ENCODE measurements at places on chromosomes 3 and 15. TPM values are rescaled to one million over a fixed set of nuclear protein-coding genes. Genes with fewer than 3 reads are reported as not detected.

The CHRM5 gene
- total RNA-seq: not detected

The PRRT3 gene
- total RNA-seq: 1.2 TPM

The BFSP2 gene
- not detected for total RNA-seq

The C3orf22 gene
- not detected for total RNA-seq

The GOLGA6L10 gene
- 3.3 TPM for total RNA-seq

The CD200 gene
- 12.2 TPM for total RNA-seq

The MUC4 gene
- total RNA-seq: 0.30 TPM

The ADGRG7 gene
- total RNA-seq: 0.10 TPM

The NUP210 gene
- 4.1 TPM for total RNA-seq

The CTXN2 gene
- not detected for total RNA-seq

DNA sequence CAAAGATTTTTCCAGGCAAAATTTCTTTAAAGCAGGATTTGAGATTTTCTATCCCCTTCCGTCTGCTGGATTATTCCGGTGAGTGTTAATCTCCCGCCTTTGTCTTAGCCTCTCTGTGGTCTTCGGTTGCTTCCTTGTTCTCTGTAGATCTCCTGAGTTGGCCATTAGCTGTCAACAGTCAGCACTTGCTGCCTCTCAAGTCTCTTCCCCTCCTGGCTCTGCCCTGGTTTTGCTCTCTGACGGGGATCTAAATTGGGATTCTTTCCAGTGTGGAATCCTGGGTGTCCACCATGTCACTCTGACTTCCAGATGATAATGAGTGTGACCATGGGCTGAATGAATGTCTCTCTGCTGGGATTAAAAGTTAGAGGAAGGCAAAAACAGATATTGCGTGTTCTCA, 121.5 kb downstream of the IGF1R start:
- no peak for DNase-seq

DNA sequence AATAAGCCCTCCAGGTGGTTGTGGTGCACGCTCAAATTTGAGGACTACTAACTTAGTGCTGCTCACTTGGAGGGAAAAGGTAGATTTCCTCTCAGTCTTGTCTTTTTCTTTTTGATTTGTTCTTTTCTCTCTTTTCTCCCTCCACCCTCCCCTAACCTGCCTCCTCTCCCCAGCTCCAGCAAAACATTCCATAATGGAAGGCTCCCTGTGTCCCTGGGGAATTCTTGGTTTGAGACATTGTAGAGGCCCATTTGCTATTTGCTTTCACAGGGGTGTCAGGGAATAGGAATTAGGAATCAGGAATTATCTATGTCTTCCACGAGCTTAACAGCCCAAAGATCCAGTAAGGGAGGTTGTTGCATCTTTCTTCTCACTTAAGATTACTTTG, 136.8 kb upstream of the UMPS start:
- DNase-seq: no peak

DNA sequence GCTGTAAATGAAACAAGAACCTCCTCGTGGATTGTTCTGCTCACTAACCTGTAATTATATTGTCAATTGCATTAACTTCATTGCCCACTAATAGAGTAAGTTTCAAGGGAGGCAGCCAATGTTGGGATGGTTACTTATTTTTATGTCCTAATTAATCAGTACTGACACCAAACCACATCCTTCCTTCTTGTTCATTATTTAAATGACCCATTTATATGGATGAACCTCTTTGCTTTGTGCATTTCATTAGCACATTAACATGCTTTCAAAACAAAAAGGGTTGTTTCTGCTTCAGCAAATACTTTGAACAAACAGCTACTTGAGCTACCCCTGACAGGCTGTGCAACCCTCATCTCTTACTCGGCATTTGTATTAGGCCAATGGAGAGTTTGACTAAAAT, 374.2 kb downstream of the MECOM start:
- no peak for DNase-seq

DNA sequence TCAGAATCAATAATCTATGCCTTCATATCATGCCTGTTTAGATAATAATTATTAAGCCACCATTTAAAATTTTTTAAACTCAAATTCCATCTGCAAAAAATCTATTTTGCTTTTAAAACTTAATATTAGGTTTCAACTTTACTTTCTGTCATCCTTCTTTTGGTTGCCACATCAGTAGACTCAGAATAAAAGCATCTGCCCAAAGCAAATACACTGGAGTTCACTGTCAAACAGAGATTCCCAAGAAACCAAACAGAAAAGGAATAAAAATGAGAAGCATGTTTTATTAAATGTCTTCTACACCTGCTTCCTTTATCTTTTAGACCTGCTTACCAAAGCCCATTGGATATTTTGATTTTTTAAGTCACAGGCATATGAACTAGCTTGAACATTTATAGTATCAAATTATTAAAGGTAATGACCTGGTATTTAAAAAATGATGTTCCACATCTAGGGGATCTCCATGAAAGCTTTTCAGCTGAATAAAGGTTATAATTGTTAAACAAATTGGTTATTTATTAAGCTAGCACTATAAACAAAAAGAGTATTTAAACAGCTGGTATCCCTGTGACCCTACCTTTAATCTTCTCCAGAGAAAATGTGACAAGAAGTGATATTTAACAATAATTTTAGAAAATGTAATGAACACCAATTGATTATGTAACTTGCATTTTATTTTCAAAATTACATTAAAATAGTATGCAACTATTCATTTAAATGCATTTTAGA, 62.5 kb downstream of the ALCAM start:
- no peak for DNase-seq

GRCh38 chr3:187985647-187986046, 168.3 kb upstream of the LPP start:
- DNase-seq: no peak

DNA sequence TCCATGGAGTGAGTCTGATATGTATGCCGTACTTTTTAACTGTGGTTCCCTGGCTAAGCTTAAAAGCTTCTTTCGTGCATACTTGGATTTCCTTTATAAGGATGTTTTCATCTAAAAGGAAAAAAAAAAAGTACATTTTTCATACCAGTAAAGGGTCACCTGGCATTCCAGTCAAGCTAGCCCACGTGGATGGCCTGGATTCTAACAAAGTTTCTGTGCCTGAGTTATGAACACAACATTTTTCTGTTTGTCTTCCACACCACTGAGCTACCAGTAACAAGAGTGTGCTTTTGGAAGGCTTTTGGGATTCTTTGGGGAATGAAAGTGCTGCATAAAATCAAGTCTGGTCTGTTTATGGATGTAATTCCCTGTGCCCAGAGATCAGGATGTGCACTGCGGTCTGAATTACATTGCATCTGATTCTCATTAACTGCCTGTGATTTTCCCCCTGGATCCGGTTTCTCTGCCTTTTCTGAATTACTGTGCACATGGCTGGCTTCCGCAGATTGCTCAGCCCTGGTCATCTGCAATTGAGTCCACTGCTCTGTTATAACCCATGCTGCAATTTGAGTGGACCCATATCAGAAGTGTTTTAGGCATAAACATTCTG, 38.2 kb upstream of the MAGI1 start:
- DNase-seq: peak; percentile 72

DNA sequence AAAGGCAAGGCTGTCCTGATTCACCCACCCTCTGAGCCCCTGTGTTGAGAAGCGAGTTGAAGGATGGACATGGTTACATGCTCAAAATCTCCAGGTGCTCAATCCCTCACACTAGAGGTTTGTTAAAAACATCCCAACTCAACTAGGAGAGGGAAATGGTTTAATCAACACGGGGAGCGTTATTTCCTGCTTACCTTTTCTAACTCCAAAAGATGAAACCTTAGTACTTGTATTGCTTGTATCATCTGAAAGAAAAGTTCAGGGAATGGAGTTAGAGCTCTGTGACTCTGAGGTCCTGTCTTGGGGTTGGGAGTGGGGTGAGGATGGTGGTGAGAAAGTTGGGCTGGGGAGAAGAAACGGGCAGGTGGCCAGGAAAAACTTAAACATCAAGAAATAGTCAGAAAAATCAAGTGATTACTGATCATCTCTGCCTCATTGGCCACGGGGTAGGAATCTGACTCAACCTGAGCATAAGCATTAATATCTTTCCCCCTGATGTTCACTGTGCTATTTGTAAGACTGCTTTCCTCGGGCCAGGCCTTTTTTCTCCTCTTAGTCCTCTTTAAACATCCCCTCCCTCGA, 5.9 kb downstream of the MEIS2 start:
- DNase-seq: no peak

GRCh38 chr3:109825971-109826810, 488.8 kb upstream of the DPPA4 start:
- DNase-seq: no peak

- DNase-seq: no peak
Observed at GRCh38 chr3:190840146-190840545, 22.3 kb downstream of the GMNC start.

- peak; percentile 25 for DNase-seq
Observed at GRCh38 chr15:50355980-50356379, 982 bp upstream of the GABPB1 start.

DNA sequence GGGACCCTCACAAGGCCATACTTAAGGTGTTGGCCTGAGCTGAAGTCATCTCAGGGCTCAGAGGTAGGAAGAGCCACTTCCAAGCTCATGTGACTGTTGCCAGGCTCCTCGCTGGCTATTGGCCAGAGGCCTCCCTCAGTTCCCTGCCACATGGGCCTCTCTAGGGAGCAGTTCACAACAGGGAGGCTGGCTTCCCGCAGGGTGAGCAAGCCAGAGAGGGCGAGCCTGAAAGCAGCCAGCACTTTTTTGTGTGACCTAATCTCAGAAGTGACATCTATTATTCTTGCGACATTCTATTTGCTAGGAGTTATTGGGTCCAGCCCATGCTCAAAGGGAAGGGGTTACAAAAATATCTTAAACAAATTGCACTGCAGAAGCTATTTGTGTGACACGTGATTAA, 201.4 kb downstream of the SSR3 start:
- DNase-seq: no peak

- no peak for DNase-seq
Observed at GRCh38 chr15:32683906-32684584, 33.8 kb upstream of the GREM1 start.

- DNase-seq: no peak
Observed at GRCh38 chr3:141287326-141287725, 55.7 kb downstream of the PXYLP1 start.

DNA sequence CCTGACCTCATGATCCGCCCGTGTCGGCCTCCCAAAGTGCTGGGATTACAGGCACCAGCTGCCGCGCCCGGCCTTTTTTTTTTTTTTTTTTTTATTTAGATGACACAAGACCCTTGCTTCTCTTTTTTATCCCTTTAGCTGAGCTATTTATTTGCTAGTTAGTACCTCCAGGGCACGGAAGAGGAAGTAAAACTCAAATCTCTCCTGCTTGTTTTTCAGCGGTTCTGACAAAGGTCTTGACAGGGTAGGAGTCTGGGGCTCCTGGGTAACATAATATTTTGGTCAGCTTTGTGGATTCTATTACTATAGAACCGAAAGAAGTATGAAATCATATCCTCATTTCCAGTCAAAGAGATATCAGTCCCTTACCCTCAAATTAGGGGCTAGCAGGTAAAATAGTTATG, 44.0 kb upstream of the ETV5 start:
- DNase-seq: no peak

DNA sequence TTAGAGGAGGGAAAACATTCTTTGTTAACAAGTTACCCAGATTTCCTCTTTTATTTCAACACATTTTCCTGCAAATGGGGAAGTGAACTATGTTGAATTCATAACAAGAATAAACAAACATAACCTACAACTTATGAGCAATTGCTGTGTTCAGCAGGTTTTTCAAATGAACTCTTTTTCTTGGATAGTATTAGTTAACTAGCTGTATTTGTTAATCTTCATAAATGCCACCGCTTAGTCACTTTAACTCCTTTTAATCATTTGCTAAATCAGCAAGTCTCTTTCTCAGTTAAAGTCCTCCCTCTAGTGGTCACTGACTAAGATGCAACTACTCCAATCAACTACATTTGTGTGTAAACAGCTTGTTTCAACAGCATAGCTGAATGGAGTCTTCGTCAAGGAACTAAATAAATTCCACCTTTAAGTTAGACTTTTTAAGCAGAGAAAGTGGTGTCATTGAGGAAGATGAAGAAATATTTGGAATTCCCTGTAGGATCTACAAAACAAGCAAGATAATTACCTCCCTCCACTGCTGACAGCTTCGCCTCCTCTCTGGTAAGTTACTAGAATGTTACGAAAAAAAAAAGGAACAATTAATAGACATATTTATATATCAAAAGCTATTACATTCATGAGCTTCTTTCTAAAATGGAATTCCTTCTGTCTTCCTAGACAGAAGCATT, 1122.0 kb downstream of the ROBO1 start:
- DNase-seq: peak; percentile 79

DNA sequence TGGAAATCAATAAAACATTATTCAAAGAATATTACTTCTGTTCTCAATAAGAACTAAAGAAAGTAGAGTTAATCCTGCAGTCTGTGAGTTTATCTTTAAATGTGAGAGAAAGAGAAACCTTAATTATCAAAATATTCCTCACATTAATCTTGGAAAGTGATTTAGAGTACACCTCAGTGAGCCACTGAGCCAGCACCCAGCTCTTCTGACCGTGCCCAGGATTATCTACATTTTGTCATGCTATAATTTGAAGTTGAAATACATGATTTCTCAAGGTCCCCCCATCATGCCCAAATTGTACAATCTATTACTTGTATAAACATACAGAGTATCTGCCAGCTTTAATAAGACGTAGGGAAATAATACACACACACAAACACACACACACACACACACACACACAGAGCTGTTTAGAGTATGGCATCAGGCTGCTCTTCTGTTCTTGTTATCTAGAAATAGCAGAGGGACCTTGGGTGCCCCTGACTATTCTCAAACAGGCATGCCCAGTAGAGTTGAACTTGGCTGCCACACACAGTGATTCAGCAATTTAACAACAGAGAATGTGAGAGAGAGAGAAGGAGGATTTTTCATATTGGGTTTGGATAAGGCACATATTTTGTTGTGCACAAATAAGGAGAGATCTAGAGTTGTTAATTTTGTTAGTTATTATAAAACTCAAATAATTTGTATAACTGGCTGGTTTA, 74.4 kb downstream of the P2RY1 start:
- DNase-seq: no peak

DNA sequence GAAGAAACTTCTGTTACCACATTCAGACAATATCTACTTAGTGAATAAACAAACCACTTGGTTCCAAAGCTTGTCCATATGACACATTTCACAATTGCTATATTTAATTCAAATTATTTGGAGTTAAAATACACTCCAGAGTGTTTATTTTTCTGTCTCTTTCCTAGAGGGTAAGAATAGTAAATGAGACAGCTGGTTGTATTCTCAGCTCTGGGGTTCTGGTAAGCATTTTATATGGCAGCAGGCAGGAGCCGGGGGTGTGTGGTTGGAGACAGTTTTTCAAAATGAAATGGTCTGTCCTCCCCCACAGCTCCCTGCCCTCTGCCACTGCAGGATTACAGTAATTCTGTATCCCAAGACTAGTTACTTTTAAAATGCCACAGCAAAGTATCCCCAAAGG, 10.9 kb upstream of the SEC61A1 start:
- no peak for DNase-seq

DNA sequence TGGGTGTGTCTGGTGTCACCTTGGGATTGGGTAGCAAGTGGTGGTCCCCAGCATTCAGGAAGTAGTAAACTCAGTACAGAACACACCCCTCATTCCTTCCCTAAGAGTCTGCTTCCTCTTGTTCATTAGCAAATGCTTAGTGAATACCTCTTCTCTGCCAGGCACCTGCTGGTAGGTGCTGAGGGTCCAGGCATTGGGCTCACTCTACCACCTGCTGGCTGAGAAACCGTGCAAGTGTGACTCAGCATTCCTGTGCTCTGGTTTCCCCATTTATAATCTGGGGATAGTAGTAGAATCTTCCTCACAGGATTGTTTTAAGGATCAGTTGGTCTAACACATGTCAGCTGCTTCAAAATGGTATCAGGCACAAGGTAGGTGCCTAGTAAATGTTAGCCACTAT, 4.8 kb downstream of the SHF start:
- DNase-seq: no peak

Data from skin of body (tissue), 3 donors.